Esophagus squamous epithelium (tissue), 5 donors: ENCODE measurements at places on chromosomes 7 and 10. TPM values are rescaled to one million over a fixed set of nuclear protein-coding genes. Genes with fewer than 3 reads are reported as not detected.

DNA sequence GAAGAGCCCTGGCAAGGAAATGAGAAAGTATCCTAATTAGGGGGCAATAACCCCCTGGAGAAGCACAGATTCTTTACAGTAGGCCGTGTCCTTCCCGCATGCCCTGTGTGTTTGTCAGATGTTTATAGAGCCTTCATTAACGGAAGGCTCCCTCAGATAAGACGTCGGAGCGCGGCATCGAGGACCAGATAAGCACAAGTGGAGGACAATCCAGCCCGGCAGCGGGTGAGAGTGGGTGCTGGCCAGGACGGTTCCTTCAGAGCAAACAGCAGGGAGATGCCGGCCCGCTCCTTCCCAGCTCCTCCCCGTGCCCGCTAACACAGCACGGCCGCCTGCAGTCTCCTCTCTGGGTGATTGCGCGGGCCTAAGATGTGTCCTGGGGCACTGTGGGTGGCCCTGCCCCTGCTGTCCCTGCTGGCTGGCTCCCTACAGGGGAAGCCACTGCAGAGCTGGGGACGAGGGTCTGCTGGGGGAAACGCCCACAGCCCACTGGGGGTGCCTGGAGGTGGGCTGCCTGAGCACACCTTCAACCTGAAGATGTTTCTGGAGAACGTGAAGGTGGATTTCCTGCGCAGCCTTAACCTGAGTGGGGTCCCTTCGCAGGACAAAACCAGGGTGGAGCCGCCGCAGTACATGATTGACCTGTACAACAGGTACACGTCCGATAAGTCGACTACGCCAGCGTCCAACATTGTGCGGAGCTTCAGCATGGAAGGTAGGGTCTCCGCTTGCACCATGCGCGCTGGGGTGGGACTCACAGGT lies at the start of gene GDF2:
Gene GDF2, plus strand, starts transcription at position 155 of the 762 bp plus-strand sequence. Its CDS starts 215 bp downstream, at position 370.
- H3K4me3 ChIP-seq: no peak within 1 kb of the TSS
- H3K36me3 ChIP-seq: no peaks in the 10 kb centered on the region
- H3K27me3 ChIP-seq: no peaks in the 10 kb centered on the region
- no peak within 1 kb of the TSS for H3K27ac ChIP-seq

DNA sequence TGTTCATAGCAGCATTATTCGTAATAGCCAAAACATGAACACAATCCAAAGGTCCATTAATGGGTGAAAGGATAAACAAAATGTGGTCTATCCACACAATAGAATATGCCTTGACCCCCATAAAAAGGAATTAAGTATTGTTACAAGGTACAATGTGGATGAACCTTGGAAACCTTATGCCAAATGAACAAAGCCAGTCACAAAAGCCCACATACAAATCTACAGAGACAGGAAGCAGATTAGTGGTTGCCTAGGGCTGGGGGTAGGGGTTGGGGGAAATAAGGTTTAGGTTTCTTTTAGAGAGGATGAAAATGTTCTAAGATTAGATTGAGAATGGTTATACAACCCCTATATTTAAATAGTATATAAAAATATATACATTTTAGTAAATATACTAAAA lies 34.8 kb downstream of the PIP4K2A start:
- no peaks in the 10 kb centered on the region for H3K27me3 ChIP-seq
- no peaks in the 10 kb centered on the region for H3K36me3 ChIP-seq
- H3K27ac ChIP-seq: no peak overlapping the region
- H3K4me1 ChIP-seq: peaks cover 46% of the 10 kb centered on the region
- no peak for DNase-seq

- no peak overlapping the region for H3K27ac ChIP-seq
- DNase-seq: no peak
- no peaks in the 10 kb centered on the region for H3K4me1 ChIP-seq
- no peaks in the 10 kb centered on the region for H3K36me3 ChIP-seq
- no peak overlapping the region for H3K4me3 ChIP-seq
These were observed 550.7 kb downstream of the TYW1 start for GRCh38 chr7:67547183-67547907.

DNA sequence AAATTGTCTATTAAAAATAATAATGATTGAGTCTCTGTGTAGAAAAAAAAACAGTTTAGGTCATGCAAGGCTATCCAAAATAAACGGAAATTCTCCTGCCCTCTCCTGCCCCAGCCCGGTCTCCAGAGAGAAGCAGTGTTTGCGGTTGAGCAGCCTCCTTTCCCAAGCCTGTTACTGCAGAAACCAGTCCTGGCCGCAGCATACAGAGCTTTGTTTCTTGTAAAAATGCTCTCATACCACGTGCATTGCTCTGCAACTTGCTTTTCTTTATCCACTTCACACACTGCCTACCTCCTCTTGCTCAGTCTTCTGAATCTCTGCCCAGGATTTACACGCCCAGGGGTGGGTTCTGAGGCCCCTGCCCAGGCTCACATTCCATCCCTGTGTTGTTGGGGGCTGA lies 34.4 kb upstream of the CUL1 start:
- no peak overlapping the region for H3K4me3 ChIP-seq
- DNase-seq: no peak
- H3K36me3 ChIP-seq: no peaks in the 10 kb centered on the region
- no peaks in the 10 kb centered on the region for H3K27me3 ChIP-seq
- H3K4me1 ChIP-seq: no peaks in the 10 kb centered on the region

Gene TMEM60
- total RNA-seq: 6.9 TPM

Gene OR2A42
- not detected for total RNA-seq
